ENCODE measurements at places on chromosomes 16 and 17.

DNA sequence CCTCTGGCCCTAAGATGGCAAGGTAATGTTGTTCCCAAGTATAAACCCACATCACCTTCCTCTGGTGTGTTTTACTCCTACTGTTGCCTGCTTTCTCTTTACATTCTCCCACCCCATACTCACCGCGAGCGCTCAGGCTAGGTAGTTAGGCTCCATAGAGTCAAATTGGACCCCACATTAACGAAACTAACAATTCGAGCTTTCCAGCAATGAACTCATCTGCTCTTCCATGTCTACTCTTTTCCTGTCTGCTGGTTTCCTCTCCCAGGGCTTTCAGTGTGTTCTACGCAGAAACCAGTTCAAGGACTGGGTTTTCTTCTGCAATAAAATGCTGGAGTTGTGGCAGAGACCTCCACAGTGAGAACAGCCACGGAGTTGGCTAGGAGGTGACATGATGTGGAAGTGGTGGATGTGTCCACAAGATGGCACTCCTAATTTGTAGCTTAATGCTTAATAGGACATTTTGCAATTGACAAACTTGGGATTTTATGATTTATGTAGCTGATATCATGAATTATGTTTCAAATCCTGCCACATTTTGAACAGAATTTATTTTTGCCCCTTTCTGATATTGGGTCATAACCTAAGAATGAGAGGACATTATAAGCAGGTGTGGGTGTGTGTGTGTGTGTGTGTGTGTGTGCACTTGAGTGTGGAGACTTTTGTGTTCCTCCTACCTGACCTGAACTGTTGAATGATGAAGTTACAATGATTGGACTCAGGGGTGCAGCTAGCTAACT lies 2.2 kb upstream of the UQCRC2 start:
- peak; percentile 64 for DNase-seq

- peak; percentile 97 for DNase-seq
Measured at GRCh38 chr17:11598274-11599221, at the start of gene DNAH9. TSS of gene DNAH9 (plus strand) at chr17:11598470. CDS start at chr17:11598499, 29 bp downstream.

DNA sequence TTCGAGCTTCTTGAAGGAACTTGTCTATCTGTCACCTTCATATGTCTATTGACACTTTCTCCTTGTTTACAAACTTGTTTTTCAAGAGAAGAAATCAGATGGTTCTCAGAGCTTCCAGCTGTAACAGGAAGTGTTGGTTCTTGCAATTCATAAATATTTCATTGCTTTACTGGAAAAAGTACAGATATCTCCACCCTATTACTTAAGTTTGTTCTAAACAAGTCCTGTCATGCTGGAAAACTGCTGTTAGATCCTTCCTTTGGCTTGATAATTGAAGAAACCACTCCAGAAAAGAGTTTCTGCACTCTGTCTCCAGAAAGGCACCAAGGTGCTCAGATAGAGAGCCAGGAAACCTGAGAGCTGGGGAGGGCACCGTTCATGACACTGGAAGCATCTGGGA lies 181.6 kb downstream of the DNAH9 start:
- DNase-seq: no peak

GRCh38 chr17:18117533-18117932 lies 9.0 kb downstream of the MYO15A start:
- DNase-seq: no peak

DNA sequence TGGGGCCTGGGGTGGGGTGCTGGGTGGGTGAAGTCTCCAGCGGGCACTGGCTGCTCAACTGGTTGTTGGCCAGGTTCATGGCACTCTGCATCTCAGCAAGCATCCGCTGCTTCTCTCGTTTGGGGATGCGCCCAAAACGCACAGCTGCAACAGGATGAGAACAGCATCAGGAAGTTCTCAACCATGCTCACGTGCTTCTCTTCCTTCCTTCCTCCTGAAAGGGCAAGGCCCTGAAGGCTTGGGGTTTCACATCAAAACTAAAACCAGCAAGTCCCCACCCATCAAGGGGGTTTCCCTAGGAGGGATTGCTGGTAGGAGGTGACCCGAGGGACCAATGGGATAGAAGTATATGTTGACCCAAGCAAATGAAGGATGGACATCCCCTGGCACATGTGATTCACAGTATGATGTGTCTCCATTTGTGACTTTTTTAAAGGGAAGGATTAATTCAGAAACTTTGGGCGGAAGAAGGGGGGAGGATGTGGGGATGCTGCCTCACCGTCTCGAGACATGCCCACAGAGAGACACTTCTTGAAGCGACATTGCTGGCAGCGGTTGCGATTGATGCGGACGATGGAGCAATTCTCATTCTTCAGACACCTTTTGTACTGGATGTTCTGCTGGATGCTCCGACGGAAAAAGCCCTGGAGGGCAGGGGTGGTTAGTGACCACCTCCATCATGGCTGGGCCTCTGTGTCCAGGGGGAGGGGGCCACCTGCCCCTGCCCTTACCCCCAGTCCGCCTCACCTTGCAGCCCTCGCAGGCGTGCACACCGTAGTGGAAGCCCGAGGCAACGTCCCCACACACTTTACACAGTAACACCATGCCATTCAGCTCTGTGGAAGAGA lies 4.2 kb downstream of the NR1D1 start:
- peak; percentile 53 for DNase-seq

GRCh38 chr17:5705876-5706576 lies 121.7 kb upstream of the NLRP1 start:
- DNase-seq: no peak

DNA sequence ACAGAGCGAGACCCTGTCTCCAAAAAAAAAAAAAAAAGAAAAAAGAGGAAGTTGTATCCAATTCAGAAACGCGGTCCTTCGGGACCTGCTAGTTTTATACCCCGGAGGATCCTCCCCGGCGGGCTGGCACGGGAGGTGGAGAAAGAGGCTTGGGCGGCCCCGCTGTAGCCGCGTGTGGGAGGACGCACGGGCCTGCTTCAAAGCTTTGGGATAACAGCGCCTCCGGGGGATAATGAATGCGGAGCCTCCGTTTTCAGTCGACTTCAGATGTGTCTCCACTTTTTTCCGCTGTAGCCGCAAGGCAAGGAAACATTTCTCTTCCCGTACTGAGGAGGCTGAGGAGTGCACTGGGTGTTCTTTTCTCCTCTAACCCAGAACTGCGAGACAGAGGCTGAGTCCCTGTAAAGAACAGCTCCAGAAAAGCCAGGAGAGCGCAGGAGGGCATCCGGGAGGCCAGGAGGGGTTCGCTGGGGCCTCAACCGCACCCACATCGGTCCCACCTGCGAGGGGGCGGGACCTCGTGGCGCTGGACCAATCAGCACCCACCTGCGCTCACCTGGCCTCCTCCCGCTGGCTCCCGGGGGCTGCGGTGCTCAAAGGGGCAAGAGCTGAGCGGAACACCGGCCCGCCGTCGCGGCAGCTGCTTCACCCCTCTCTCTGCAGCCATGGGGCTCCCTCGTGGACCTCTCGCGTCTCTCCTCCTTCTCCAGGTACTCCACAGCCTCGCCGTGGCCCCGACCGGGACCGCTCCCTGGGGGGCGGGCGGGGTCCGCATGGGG lies at the start of gene CDH3:
CDH3 (plus strand) TSS at position 596 of the 779 bp plus-strand sequence; CDS start at position 666, 70 bp downstream.
- peak; percentile 6 for DNase-seq

- no peak for DNase-seq
Measured at GRCh38 chr17:36727577-36727976, 126.2 kb downstream of the MRM1 start.

GRCh38 chr16:2835638-2836493 lies 5.8 kb downstream of the ZG16B start:
- DNase-seq: peak; percentile 17

DNA sequence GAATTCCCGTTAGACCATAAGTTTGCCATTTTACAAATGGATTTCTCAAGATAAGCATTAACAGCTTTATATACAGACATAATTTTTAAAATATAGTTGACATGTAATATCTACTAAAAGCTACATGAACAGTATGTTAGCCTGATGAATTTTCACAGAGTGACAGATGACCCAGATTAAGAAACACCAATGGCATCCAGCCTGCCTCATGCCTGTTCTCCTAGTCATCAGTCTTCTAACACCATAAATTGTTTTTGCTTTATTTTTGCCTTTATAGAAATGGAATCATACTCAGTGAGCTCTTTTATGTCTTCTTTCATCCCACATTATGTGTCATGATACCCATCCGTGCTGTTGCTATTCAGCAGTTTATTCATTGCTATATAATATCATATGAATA lies 80.0 kb downstream of the ATF7IP2 start:
- DNase-seq: no peak

DNA sequence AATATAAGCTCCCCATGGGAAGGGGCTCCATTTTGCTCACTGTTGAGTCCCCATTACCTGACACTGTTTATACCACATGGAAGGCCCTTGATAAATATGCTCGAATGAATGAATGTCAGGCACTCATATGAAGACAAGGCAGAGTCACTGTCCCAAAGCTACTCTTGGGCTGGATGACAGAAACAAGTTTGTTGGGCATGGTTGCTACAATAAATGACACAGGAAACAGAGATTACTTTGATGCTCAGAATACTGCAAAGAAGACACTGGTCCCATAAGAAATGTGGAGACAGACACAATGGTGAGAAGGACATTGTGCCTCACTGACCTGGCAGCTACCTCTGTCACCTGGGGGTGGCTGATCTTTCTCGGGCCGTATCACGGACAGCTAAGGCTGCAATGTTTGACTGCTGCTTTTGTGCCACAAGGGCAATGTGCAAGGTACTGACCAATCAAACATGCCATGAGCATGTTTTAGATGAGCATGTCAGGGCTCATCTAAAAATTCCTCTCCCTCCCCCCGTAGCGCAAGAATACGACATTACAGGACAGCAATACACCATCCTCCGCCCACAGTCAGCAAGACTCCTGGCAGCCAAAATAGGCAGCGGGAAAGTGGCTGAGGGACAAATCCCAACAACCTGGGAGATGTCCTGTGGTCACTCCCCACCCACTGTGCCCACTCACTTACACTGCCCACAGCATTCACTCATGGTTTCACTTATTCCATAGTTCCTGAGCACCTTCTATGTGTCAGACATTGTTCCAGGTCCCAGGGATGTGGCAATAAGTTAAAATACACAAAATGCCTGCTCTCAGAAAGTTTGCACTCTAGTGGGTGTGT lies 5.0 kb downstream of the PIK3R6 start:
- DNase-seq: no peak

DNA sequence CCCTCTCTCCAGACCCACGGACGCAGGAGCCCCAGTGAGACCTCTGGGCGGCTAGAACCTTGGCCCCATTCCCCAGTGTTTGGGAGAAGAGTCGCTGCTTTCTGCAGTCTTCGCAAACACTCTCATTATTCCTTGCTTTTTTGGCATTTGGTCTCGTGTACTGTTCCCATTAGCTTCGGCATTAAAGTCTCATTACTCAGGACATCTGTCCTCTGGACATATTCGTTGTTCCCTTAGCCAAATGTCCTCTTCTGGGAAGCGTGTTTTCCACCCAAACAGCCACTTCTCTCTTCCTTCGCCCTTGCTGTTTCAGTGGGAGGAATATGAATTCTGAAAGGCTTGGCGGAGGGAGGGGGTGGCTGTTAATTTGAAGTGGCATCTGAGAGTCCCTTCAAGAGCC lies 11.1 kb downstream of the SHISA6 start:
- no peak for DNase-seq

DNA sequence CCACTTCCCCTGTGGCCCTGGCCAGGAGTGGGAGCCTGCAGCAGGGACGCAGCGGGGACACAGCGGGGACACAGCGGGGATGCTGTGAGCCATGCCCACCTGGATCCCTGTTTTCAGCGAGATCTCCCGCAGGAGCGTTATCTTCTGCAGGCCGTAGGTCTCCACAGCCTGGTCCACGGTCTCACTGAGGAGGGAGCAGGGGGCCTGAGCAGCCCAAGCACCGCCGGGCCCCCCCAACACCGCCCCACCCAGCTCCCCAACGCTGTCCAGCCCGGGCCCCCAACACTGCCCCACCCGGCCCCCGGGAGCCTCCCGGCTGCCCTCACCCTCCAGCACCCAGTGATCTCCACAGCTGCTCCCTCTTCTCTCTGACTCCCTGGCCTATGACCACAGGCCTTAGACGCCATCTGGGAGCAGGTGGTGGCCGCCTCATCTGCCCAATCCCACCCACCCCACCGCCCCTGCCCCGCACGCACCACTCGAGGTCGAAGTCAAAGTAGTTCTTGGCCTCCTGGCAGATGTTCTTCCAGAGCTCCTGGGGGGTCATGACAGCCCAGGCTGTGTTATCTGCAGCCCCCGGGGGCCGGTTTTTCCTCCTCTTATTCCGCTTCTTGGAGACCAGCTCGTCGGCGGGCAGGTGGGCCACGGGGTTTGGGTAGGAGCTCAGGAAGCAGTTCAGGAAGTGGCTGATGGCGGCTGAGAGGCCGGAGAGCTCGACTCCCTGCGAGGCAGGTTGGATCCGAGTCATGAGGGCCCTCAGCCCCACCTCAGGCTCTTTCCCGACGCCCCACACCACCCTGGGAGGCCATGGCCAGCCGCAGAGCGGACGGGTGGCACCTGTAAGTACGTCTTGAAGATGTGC lies 17.0 kb downstream of the CLUH start:
- DNase-seq: no peak

DNA sequence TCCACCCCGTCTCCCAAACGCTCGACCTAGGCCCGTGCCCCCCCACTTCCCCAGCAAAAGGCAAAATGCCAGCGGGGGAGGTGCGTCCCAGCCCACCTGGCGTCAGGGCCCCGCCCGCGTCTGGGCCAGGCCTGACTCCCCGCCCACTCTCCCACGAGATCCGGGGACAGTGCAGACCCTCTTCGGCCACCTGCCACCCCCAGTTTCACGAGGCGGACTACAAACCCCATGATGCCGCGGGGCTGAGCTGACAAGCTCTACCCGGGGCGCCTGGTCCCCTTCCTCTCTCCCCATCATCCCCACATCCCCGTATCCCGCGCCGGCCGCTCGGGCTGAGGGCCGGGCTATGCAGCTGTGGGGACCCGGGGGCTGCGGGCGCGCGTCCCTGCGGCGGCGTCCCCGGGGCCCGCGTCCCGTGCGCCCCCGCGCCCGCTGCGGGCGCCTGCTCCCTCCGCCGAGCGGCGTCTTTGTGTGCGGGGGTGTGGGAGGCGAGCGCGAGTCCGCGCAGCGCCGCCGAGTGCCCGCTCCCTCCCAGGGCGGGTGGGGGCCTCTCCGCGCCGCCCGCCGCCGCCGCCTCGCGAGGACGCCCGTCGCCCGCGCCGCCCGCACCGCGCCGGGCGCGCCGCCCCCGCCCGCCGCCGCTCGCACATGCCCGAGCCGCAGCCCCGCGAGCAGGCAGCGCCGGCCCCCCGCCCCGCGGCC lies at the start of gene ANKRD13B:
ANKRD13B (plus strand) TSS at position 283 of the 702 bp plus-strand sequence. CDS start 490 bp downstream, outside the sequence.
- DNase-seq: peak; percentile 81

DNA sequence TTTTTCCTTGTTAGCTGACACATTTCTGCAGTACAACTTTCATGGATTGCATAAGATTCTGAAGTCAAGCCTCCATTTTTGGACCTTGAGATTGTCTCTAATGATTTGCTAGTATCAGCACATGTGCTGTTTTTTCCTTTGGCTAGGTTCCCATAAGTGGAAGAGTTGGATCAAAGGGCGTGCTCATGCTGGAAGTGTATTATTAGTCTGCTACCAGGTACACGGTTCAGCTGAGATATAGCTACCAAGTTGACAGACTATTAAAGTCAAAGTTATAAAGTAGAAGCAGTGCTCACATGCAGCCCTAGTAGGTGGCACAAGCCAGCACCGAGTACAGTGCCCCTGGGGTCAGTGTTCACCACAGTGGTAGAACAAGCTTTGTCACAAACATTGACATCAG lies 3.2 kb downstream of the FAHD1 start:
- DNase-seq: no peak

All from Ammon's horn (tissue), 1 donor.